ENCODE measurements at places on chromosomes 3 and 15. TPM values are rescaled to one million over a fixed set of nuclear protein-coding genes. Genes with fewer than 3 reads are reported as not detected.

DNASE1L3 gene
- 6.4 TPM for total RNA-seq

TF gene
- 0.13 TPM for total RNA-seq

SKOR1 gene
- total RNA-seq, result under 0.01 TPM

MNS1 gene
- 0.13 TPM for total RNA-seq

TRH gene
- total RNA-seq, result not detected

Data from dermis microvascular lymphatic vessel endothelial cell (primary cell).